ENCODE measurements at places on chromosomes 3 and 15. TPM values are rescaled to one million over a fixed set of nuclear protein-coding genes. Genes with fewer than 3 reads are reported as not detected.

FRMD4B gene
- total RNA-seq = 28.6 TPM

DNA sequence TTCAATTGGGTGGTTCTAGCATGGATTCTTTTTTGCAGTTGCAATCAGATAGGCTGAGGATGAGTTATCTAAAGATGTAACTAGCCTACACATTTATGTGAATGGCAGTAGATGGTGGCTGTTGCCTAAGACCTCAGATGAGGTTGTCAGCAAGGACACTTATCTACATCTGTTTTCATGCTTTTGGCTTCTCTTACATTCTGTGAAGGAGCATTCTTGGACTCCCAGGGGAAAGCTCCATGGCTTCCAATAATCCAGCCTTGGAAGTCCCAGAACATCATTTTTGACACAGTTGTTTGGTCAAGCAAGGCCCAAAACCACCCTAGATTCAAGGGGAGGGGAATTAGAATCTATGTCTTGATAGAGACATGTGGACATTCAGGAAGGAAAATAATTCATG is 332.2 kb upstream of the RBMS3 start:
- no peak for DNase-seq

ADGRG7 gene
- 0.78 TPM for total RNA-seq

LYZL4 gene
- not detected for total RNA-seq

GRCh38 chr15:100022806-100023205 is 289.6 kb upstream of the LYSMD4 start:
- DNase-seq = peak; percentile 13

EFCC1 gene
- total RNA-seq = 2.1 TPM

KCNMB3 gene
- total RNA-seq = 5.9 TPM

DNA sequence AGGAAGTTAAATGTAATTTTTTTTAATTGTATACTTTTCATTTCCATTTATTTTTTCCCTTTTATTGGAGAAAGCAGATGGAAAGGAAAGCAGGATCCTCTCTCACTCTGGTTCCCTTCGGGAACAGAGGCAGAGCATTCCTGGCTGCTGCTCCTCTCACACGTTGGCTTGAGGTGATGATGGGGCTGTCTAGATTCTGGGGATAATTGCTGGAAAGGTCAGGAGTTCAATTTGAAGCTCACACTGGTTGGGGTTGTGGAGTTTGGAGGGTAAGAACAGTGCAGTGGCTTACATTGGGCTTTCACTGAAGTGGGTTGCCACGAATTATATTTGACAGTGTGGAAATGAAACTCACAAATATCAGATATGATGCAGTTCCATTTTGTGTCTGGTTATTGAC is 57.6 kb downstream of the RARB start:
- no peak for DNase-seq

CCDC9B gene
- total RNA-seq = 56.5 TPM

MINAR1 gene
- total RNA-seq = 0.70 TPM

NR2F2 gene
- 90.8 TPM for total RNA-seq

- DNase-seq = no peak
Observed at GRCh38 chr15:99054025-99054387, 46.4 kb upstream of the PGPEP1L start.

- no peak for DNase-seq
Observed at GRCh38 chr3:183401678-183402077, 26.7 kb downstream of the MCF2L2 start.

DNA sequence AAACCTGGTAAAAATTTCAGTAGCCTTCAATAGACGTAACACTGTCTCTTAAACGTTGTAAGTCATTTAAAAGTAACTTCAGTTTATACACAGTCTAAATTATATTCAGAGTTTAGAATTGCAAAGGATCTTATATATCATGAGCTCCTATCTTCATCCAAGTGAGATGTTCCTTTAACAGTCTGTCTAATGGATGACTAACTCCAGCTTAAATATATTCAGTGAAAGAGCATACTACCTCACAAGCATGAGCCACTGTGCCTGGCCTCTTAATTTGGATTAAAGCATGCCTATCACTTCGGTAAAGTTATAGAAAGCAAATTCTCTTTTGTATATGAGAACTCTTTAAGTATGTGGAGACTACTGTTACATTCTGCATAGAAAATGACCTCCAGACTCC is 7.0 kb downstream of the FYTTD1 start:
- no peak for DNase-seq

DNA sequence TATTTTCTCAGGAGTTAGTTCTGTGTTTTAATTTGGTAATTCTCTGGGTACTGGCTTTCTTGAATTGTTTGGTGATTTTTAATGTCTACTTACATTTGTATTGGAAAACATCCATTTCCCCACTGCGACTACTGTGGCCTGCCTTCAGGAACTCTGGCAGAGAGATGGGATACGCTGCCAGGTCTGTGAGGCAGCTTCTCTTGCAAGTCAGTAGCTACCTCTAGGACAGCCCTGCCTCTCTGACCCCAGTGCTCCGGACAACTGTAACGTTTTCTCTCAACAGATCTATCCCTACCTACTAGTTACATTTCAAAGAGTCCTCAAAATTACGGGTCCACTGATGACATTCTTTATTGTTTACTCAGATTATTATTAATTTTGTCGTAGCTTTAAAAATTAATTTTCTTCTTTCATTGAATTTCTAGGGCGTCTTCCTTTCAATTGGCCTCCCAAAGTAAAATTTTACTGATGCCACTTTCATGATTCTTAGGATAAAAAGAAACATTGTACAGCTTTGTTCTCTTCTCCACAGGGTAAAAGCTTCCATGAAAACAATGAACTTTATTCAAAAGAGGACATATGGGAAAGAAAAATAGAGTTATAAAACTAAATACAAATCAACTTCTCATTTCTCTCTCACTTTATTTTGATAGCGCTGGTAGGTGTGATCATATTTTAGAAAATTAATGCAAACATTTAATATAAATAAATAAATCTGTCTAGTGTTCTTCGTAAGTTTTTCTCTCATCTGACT is 123.2 kb upstream of the GOLGA8J start:
- DNase-seq = no peak

- DNase-seq = no peak
Observed at GRCh38 chr3:49889296-49889695, 14.4 kb downstream of the MST1R start.

HCN4 gene
- 0.08 TPM for total RNA-seq

A4GNT gene
- total RNA-seq = not detected

GOLGA8S gene
- 0.65 TPM for total RNA-seq

WDR72 gene
- 1.1 TPM for total RNA-seq

GRCh38 chr15:41286665-41287333 is 45.6 kb downstream of the OIP5 start:
- DNase-seq = no peak

- no peak for DNase-seq
Observed at GRCh38 chr3:72262736-72263135, 477.8 kb upstream of the PROK2 start.

DNA sequence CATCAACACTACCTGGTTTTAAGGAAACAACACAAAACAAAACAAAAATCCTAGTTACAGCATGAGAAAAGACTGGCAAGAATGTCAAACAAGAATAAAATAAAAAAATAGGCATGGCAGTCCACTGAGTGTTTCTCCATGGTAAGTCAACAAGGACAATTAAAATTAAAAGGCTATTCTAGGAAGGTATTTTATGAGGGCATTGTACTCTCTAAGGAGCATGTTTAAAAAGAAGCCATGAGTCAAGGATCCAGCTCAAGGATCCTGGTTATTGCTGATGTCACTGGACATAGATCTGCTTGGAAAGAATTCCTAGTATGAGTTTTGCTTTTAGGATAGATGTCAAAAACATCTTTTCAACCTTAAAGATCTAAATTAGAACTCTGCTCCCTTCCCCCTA is 106.7 kb downstream of the MYO5A start:
- no peak for DNase-seq

HESX1 gene
- 0.57 TPM for total RNA-seq

- DNase-seq = no peak
Observed at GRCh38 chr3:49652903-49653415, 21.2 kb upstream of the APEH start.

GRCh38 chr3:47348411-47349154 is 32.2 kb upstream of the PTPN23 start:
- no peak for DNase-seq

DNA sequence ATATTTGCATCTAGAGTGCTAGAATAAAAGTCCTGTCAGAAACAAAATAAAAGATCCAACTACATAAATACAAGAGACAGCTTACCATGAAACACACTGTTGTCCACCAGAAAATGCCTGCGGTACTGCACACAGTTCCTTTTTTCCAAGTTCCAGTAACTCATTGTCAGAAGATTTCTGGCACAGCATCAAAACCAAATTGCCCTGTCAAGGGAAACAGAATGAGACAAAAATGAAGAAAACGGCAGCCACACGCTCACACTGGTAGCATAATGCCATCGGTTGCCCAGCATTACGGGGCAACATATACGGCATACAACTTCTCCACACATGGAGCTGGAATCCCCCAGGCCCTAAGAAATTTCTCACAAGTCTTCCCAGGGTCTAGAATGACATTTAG is 40.8 kb downstream of the PLCH1 start:
- no peak for DNase-seq

- DNase-seq = no peak
Observed at GRCh38 chr3:115859002-115859807, 235.9 kb downstream of the GAP43 start.

DNA sequence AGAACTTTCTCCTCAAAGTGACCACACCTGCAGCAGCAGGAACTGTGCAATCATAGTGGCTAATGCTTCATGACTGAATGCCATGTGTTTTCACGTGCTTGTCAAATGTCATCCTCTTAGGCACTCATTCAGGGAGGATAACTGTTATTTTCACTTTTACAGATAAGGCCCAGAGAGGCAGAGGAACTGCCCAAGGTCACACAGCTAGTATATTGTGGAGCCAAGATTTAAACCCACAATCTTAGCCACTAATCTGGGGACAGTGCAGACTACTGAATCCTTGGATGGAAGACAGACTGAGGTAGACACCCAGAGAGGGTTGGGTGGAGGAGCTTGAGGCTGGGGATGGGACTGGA is 9.9 kb upstream of the CLK3 start:
- DNase-seq = no peak

ARRDC4 gene
- total RNA-seq = 13.6 TPM

DNA sequence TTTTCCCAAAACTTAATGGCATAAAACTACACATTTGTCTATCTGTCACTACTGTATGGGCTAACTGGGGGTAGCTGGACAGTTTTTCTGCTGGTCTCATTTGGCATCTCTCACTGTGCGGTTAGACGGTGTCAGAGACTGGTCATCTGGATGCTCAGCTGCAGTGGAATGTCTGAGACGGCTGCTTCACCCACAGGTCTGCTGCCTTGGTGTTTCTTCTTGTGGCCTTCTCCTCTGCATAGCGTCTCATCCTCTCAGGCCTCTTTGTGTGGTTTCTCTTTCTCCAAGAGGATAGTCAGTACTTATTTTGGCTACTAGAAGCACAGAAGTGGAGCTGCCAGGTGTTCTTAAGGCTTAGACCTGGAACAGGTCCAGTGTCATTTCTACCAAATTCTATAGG is 35.9 kb upstream of the GOLGA6L9 start:
- DNase-seq = no peak

- DNase-seq = no peak
Observed at GRCh38 chr3:78879295-78879860, 888.4 kb downstream of the ROBO1 start.

CD96 gene
- 45.9 TPM for total RNA-seq

- DNase-seq = no peak
Observed at GRCh38 chr3:178671791-178672190, 135.6 kb downstream of the KCNMB2 start.

- no peak for DNase-seq
Observed at GRCh38 chr3:127405010-127405598, 117.3 kb upstream of the PRR20G start.

DNA sequence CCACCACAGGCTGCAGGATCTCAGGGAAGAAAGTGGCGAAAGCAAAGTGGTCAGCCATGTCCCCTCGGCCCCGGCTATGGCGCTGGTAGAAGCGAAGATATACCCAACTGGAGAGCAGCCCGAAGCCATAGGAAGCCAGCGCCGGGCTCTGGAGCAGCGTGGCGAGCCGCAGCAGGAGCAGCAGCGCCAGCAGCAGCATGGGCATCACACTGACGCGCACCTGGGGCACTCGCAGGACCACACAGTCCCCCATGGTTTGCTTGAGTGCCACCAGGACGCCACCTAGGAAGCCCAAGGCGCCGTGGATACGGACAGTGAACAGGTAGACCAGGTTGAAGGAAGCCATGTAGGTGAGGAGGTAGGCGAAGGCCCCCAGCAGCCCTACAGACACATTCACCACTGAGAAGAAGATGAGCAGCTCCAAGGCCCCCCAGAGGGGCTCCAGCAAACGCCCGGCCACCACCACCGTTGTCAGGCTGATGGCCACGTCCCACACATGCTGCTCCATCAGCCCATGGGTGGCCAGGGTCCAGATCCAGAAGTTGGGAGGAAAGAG is 888 bp downstream of the TMEM115 start:
- DNase-seq = no peak

IQCF5 gene
- total RNA-seq = not detected

GRCh38 chr3:32366638-32367397 is 24.8 kb upstream of the CMTM7 start:
- no peak for DNase-seq

DNA sequence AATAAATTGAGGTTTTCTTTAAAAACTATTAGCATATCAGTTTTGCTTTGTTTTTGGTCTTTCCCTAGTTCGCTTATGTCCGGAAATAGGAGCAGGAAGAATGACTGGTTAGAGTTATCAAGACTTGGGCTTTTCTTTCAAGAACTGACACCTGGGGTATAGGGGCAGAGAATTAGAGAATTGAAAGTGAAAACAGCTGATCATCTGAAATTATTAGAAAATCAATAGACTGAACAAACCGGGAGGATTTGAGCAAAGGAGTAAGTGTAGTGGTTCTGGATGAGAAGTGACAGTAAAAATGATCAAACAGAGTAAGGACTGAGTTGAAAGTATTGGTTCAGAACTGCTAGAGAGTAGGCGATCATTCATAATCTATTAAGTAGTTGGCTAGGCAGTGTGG is 6.0 kb downstream of the MINDY2 start:
- no peak for DNase-seq

CHST13 gene
- not detected for total RNA-seq

- no peak for DNase-seq
Observed at GRCh38 chr15:85482894-85483293, 102.5 kb downstream of the AKAP13 start.

- no peak for DNase-seq
Observed at GRCh38 chr3:141436180-141436579, 50.6 kb upstream of the RASA2 start.

- no peak for DNase-seq
Observed at GRCh38 chr3:99321261-99321660, 317.1 kb upstream of the COL8A1 start.

EPHA3 gene
- 11.4 TPM for total RNA-seq

LRRIQ4 gene
- total RNA-seq = not detected

GRCh38 chr15:80588801-80589200 is 106.3 kb upstream of the ABHD17C start:
- DNase-seq = no peak

- DNase-seq = no peak
Observed at GRCh38 chr3:463252-464192, 267.0 kb downstream of the CHL1 start.

GRCh38 chr15:40949756-40950207 is 3.5 kb upstream of the CHAC1 start:
- no peak for DNase-seq

GRCh38 chr3:169771497-169772304 is 1.5 kb upstream of the MYNN start:
- peak; percentile 64 for DNase-seq

DNAH12 gene
- total RNA-seq = 0.70 TPM

- no peak for DNase-seq
Observed at GRCh38 chr3:54847361-54847760, 80.5 kb downstream of the LRTM1 start.
